Fibroblast of skin of left quadriceps (primary cell): ENCODE measurements at places on chromosomes 1 and 21.
A peak's percentile ranks its signal among the peaks of the same experiment; 100 is the strongest.

GRCh38 chr1:79695138-79695537 is 688.6 kb upstream of the ADGRL4 start:
- no peak for DNase-seq

- DNase-seq: no peak
Observed at GRCh38 chr1:96557336-96557735, 164.2 kb upstream of the PTBP2 start.

DNA sequence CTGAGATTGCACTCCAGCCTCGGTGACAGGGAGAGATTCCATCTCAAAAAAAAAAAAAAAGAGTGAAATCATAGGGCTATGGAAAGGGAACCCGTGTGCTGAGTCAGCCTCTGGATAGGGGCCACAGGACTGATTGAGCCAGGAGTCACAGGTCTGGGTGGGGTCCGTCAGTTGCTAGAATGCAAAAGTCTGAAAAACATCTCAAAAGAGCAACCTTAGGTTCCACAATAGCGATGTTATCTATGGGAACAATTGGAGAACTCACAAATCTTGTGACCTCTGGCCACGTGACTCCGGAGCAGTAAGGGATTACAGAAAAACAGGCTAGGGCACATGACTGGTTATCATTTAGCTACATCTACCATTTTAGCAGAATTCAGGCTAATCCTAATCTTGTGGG is 32.8 kb upstream of the GREM2 start:
- no peak for DNase-seq

- no peak for DNase-seq
Observed at GRCh38 chr1:201377611-201378092, at the start of gene TNNT2. Gene TNNT2 (minus strand): TSS chr1:201377680. CDS start chr1:201373254, 4,426 bp downstream.

DNA sequence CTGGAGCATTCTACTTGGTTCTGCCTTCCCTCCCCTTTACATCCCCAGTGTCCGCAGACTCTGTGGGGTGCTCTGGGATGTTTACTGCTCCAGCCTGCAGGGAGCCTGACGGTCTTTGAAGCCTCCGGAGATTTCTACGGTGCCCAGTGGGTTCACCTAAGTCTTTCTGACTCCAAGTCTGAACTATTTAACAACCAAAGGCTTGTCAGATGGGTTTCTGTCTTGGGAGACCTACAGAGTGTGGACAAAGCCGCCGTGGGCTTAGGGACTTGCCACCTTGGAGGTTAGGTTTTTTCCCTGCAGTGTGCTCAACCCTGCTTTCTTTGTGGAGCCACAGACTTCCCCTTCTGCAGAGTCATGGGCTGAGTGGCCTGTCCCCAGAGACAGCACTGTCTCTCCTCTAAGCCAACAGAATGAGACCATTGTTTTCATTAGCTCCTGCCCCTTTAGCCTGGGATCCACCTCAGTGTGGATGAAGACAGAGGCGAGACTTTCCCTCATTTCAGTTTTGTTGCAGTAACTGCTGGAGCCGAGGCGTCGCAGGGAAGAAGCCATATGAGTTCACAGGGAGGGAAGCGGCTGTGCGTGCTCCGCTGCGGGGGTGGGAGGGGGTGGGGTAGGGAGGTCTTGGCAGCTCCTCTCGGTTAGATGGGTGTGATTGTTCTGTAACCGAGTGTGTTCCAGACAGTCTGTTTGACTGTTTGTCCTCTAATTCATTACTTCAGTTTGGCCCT is 120.7 kb downstream of the CNIH3 start:
- peak; percentile 34 for DNase-seq

GRCh38 chr1:53631622-53632310 is 107.2 kb downstream of the GLIS1 start:
- DNase-seq: no peak

GRCh38 chr1:21865943-21866706 is 54.1 kb downstream of the LDLRAD2 start:
- DNase-seq: no peak

DNA sequence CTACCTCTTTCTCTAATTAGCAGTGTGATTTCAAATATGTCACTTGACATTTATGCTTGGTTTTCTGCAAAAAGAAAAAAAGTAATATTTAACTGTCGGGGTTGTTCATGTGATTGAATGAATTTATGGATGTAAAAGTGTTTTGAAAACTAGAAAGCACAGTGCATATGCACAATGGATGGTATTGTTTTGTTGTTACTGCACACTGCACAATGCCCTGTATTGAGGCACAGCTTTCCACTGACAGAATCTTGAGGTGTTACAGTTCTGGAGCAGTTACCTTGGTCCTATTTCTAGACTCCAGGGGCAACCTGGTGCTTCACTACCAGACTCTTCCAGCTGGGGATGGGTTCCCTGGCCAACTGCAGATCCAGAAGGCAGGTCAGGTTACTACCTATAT is 116.8 kb upstream of the L1TD1 start:
- DNase-seq: no peak

GRCh38 chr21:39441502-39442475 is 3.8 kb downstream of the LCA5L start:
- no peak for DNase-seq

GRCh38 chr1:26734501-26735058 is 38.8 kb downstream of the ARID1A start:
- no peak for DNase-seq

GRCh38 chr1:5620997-5621396 is 371.2 kb downstream of the NPHP4 start:
- DNase-seq: no peak

- no peak for DNase-seq
Observed at GRCh38 chr1:63024132-63024531, 240.2 kb downstream of the ATG4C start.

- no peak for DNase-seq
Observed at GRCh38 chr1:247111700-247112478, 7.7 kb upstream of the ZNF669 start.

DNA sequence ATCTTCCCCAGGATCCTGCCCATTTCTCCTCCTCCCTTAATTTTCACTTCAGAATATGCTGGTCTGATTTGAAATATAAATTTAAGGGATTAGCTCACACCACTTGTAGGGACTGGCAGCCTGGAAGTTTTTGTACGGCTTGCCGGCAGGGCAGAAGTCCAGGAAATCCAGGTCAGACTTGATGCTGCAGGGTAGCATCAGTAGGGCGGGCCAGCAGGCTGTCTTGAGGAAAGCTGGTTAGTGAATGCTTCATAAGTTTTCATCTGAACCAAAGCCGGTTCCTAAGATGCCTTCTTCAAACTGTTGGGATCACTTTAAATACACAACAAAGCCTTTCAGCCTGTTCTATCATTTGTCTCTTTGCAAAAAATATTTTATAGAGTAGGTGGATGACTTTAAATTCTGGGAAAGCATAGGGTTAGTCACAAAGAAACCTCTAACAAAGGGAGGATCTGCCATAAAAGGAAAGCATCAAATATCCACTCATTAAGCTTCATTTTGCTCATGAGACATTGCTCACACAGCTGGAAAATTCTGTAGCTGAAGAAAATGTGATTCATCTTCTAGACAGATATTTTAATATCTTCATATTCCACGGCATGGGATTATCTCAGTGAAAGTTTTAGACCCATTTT is 90.7 kb upstream of the GFI1 start:
- DNase-seq: no peak

- DNase-seq: no peak
Observed at GRCh38 chr1:1799716-1800115, 21.4 kb upstream of the NADK start.

DNA sequence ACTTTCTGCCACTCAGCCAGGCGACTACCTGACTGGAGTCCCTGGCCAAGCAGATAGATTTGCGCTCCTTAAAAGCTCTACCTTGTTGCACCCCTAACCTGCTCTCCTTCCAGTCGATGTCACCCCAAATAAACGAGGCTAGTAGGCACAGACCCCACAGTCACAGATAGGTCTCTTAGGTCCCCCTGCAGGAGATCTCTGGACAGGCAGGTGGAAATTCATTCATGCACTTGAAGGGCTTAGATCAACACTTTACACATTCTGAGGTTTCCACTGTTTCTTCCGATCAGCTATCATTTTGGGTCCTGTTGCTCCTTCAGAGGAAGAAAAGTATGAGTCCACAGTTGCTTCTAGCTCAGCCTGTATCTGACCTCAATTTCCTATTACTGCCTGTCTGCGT is 272.6 kb upstream of the FMN2 start:
- no peak for DNase-seq

DNA sequence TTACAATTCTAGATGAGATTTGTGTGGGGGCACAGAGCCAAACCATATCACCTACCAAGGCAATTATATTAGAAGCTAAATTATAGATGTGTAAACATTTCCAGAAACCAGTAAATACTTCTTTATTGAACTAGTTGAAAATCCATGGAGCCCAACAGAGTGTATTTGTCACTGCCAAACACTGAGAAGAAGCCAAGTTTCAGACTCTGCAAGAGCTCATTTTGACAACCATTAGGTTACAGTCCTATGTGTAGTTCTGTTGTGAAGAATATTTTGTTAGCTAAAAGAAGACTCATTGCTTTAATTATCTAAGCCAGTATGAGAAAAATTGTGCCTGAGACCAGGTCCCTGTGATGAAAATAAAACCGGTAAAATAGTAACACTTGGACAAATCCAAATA is 358.9 kb upstream of the SGIP1 start:
- no peak for DNase-seq

DNA sequence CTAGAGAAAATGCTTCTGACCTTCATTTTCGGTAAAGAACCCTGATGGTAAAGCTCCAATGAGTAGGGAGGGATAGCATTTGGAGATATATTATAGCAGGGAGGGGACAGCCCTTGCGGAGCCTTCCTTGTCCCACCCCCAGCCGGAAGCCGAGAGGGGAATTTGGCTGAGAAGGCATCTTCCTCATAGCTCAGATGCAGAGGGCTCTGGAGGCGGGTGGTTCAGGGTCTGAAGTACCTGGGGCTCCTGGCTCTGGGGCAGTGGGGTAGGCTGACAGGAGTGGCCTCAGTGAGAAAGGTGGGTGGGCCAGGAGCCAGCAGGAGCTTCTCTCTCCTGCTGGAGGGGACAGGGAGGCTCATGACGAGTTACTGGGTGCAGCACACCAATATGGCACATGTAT is 88.0 kb upstream of the IFFO2 start:
- DNase-seq: no peak

GRCh38 chr1:32743380-32744070 is 41.0 kb upstream of the SYNC start:
- no peak for DNase-seq

GRCh38 chr21:18894387-18894786 is 490.8 kb upstream of the TMPRSS15 start:
- no peak for DNase-seq

DNA sequence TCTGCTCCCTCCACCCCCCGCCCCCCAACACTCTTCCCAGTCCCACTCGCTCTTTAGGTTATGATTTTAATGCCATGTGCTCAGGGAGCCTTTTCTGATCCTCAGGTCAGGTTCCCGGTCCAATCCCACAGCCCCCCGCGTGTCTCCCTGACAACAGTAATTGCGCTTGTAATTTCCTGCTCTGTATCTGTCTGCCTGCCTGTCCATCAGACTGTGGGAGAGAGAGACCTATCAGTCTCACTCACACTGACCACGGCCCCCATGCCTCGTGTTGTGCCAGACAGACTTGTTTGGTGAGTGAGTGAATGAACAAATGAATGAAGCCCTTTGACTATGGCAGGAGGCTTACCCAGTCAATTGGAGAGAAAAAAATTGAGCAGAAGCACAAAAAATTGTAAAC is 50.8 kb upstream of the ECE1 start:
- DNase-seq: no peak

GRCh38 chr1:116804736-116805135 is 50.5 kb downstream of the CD2 start:
- DNase-seq: no peak

DNA sequence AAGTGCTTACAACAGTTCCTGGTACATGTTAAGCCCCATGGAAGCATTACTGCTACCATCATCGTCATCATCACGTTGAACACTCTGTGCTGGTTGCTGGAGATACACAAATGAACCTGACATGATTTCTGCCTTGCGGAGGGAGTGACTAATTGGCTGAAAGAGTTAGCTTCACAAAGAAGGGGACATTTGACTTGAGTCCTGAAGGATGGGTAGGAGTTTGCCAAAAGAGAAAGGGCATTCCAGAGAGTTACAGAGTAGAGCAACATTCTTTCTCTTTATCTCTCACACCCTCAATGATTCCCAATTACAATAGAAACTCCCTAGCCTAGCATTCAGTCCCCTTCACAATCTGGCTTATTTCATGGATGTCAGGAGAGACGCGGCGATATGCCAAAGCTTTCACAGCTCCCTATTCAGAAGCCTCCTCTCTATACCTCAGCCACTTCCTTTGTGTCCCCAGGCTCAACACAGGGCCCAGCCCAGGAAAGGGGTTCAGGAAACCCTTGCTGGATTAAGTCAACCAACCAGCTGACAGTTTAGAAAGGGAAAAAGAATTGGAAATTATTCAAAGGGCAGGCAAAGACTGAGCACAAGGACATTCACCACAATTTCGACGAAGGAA is 38.0 kb downstream of the SLC1A7 start:
- no peak for DNase-seq

- peak; percentile 52 for DNase-seq
Observed at GRCh38 chr21:28632755-28633408, 359.8 kb downstream of the LTN1 start.

- peak; percentile 3 for DNase-seq
Observed at GRCh38 chr1:10374442-10374860, 24.4 kb upstream of the PGD start.

DNA sequence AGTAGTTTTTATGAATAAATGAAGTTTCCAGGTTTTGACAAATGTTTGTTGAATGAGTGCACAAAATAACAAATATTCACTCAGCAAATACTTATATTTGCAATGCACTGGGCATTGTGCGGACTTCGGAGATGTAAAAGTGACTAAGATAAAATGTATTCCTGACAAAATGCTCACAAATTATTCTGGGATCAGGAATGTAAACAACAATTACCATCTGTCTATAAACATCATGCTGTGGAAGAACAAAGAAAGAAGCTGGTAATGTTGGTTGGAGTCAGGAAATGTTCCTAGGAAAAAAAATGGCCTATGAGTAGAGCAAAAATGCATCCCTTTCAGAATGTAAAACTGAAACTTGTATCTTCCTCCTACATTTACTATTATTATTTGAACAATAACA is 68.5 kb downstream of the CRB1 start:
- DNase-seq: no peak

- peak; percentile 5 for DNase-seq
Observed at GRCh38 chr1:223531742-223532341, 133.7 kb downstream of the CAPN8 start.

DNA sequence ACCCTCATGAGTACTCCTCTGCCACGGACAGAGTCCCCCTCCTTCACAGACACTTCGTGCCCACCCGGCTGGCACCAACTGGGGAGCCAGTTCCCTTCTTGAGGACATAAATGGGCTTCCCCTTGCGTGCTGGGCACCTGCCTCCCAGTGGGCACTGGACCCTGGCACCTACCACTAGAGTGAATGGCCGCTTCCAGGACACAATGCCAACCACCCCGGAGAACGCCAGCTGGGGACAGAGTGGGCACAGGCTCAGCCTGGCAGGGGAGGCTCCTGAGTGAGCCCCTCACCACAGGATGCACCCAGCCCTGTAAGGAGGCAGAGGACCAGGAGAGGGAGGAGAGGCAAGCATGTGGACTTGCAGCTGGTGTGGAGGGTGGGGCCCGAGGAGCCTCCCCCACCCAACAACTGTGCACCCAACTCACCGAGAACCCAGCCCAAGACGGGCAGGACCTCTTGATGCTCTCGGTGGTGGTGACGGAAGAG is 1.0 kb downstream of the ENTREP3 start:
- no peak for DNase-seq
